ENCODE measurements at places on chromosomes 11 and 22. TPM values are rescaled to one million over a fixed set of nuclear protein-coding genes. Genes with fewer than 3 reads are reported as not detected.
A peak's percentile ranks its signal among the peaks of the same experiment; 100 is the strongest.

DNA sequence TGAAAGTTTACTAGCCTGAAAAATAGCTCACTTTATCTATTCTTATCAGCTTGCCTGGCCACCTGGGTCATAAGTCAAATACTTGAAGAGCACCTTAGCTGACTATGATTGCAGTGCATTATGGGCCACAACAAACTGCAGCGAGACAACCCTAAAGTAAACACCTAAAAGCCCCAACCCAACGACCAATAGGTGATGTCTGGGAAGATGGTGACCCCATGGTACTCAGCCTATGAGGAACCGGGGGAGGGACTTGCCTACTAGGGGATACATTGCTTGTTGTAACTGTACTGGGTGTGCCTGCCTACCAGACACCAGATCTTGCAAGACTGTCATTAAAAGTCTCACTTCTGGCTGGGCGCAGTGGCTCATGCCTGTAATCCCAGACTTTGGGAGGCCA, 35.6 kb upstream of the APOBEC3A start:
- DNase-seq, result no peak

GRCh38 chr11:104332110-104332509, 168.2 kb upstream of the PDGFD start:
- no peak for DNase-seq

DNA sequence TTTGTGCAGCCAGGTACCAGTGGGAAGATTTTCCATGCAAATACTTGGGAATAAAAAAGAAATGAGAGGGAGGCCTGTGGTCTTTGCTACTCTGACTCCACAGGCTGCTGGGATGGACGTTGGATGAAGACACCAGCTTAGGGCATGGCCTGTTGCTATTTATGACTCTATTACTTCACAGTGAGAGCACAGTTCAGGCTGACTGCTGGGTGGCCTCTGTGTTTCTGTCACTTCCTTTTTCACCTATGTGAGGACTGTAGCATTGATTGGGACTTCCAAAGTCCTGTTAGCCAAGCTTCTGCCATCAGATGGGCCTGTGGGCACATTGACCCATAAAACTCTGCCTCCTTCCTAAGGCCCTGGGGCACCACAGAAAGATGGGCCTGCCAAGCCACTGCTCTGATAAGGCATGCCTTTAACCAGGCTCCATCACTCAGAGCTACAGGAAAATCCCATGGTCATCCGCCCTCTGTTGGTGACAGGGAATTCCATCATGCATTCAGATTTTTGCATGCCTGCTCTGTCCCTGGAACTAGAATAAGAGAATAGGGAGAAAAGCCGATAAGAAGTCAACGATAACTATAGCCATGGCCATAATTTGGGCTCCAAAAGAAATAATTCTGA, 64.6 kb downstream of the KCNJ1 start:
- DNase-seq, result peak; percentile 22

GRCh38 chr11:111589114-111589513, 13.1 kb upstream of the SIK2 start:
- no peak for DNase-seq

GRCh38 chr11:35655856-35656255, 6.7 kb upstream of the TRIM44 start:
- DNase-seq, result peak; percentile 56

- DNase-seq, result no peak
These were observed 35.6 kb upstream of the CADM1 start for GRCh38 chr11:115539844-115540243.

DNA sequence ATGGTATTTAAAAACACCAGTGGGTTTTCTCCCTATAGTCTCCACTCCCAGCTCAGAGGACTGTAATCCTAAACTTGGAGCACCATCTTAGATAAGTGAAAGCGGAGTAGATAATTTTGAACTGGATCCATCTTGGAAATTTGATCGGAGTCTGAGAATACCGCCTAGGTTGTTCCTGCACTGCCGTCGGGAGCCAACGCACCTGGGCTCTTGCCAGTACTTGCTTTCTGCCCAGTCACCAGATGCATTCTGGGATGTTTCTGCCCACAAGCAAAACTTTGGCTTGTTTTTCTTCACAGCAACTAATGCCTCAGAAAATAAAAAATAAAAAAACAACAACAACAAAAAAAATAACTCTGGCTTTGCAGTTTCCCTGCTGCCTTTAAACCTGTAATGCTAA, 113.0 kb upstream of the MTMR2 start:
- DNase-seq, result no peak

DNA sequence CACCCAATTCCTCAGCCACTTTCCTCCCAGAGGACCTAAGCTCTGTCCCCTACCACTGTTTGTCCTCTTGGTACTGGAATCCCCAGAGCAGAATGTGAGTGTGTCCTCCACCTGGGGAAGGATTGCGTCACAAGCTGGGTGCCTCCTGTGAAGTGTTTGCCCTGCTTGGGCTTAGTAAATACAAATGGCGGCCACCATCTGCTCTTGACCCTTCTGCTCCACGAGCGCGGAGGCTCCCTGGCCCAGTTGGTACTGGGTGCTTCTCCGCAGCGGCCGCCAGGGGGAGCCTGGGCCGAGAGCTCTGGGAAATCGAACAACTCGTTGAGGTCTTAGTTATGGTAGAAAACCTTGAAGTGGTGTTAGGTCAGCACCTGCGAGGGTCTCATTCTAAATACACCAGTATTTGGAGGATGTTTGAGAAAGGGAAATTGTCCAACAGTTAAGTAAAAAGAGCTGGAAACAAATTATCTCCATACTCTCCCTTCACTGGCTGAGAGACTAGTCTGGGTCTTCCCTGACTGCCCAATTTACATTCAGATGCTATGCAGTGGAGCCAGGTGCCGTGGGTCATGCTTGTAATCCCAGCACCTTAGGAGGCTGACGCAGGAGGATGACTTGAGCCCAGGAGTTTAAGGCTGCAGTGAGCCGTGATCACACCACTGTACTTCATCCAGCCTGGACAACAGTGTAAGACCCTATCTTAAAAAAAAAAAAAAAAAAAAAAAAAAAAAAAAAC, 74.6 kb upstream of the TEAD1 start:
- DNase-seq, result no peak

The RIN1 gene
- 82.1 TPM for total RNA-seq

The CXCR5 gene
- not detected for total RNA-seq
